ENCODE measurements at places on chromosomes 4 and X. TPM values are rescaled to one million over a fixed set of nuclear protein-coding genes. Genes with fewer than 3 reads are reported as not detected.
A peak's percentile ranks its signal among the peaks of the same experiment; 100 is the strongest.

DNA sequence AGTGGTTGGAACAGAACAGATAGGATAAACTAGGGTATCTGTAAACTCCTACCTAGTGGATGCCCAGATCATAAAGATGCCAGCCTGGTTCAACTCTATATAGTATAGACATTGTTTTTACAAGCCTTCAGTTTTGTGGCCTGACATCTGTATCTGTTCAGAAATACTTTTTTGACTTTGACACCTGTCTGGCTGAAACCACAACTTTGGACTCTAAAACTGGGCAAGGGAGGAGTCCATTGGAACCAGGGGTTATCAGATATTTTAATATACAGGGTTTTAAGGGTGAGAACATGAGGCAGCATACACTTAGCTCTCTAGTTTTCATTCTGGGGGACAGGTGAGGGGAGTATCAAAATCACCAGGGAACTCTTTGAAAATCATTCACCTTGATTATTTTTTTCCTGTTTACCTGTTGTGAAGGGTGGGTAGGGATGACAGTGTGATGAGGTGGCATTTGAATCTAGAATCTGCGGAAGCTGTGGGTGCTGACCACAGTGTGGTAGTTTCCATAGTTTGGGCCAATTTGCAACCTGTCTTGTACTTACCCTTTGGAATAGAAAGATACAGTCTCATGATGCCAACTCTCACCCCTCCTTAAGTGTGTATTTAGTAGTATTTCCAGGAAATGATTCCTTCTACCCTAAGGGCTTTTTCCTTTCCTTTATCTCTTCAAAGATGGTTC, 20.6 kb downstream of the GAB1 start:
- no peak for DNase-seq

- DNase-seq, result no peak
Measured at GRCh38 chrX:48983081-48983480, 11.4 kb upstream of the KCND1 start.

DNA sequence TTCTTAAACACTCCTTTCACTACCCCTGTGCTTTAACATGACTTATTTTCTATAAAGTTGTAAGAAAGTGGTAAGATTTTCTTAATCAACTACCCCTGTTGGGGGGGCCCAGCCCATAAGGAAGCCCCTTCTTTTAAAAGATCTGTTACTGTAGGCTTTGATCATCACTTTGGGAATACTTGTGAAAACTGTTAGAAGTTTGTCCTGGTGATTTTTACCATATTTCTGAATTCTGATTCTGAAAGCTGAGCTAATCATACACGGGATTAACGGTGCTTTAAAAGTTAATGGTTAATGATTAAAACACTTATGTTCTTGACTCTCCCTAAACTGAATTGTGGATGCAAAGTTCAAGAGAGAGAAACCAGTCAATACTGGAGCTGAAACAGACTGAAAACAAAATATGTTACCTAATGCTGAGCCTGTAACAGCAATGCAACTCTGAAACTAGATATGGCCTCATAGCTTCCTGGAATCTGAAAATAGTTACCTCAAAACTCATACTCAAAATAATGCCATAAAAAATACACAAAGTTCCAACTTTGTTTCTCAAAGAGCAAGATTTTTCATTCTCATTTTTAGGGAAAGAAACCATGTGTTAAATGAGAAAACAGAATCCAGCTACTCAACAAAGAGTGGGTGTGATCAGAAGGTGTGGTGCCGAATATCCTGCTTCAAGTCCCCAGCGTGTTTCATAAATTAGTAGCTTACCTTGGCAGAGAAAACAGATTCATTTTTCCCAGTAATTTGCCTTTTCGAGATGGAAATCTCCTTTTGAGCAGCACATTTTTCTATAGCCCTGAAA, 31.6 kb downstream of the ADH7 start:
- no peak for DNase-seq

DNA sequence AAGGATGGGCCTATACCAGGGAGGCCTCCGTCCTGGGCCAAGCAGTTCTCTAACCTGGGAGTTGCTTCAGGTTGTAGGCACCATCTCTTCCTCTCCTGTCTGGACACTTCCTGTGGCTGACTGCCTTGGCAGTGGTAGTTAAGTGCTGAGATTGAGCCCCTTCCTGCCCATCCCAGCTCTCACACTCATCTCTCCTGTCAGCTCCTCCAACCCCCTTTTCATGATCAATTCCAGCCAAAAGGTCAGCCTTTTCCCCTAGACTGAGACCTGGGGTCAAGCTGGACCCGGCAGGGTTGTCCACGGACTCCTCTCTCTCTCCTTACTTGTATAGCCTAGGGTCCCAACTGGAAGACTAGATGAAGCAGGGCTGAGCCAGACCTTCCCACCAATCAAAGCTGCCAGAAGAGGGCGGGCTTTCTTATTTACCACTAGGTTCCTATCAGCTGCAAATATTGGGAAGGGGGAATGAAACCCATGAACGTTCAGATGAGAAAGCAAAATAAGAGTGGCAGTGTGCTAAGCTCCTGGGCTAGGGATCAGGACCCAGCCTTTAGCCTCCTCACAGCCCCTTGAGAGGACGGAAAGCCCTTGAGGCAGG, 34.5 kb downstream of the KDM5C start:
- no peak for DNase-seq

- no peak for DNase-seq
Measured at GRCh38 chr4:169200361-169201030, 70.3 kb downstream of the SH3RF1 start.

DNA sequence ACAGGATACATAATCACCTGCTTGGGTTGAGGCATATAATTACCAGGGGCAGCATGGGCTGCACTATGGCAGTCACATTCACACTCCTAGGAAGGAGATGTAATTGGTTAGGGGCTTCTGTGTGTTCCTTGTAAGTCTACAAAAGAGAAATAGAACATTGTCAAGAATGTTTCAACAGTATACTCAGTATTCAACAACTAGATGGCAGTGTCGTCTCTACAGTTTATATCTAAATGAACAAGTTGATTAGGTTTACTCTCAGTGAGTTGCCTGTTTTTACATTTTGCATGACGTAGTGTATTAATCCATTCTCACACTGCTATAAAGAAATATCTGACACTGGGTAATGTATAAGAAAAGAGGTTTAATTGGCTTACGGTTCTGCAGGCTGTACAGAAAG, 50.5 kb upstream of the RAB33B start:
- peak; percentile 4 for DNase-seq

- DNase-seq, result peak; percentile 23
Measured at GRCh38 chr4:57668621-57669020, 558.4 kb upstream of the IGFBP7 start.

- DNase-seq, result no peak
Measured at GRCh38 chr4:183141997-183142396, 42.9 kb downstream of the WWC2 start.

DNA sequence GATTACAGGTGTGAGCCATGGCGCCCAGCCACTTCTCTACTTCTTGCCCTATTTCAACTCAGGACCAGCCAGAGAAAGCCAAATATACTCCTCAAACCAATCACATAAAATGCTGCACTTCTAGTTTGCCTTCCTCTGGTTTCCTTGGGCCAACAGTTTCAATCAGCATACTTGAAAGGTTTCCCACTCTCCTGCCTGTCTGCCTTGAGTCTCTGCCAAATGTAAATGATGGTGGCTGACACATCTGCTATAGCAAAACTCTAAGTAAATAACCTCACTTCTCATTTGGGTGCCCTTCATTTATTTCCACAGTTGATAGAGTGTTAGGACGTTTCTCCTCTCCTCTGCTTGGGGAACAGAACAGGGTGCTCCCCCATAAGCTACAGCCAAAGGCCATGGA, 36.4 kb upstream of the PPA2 start:
- peak; percentile 76 for DNase-seq

DNA sequence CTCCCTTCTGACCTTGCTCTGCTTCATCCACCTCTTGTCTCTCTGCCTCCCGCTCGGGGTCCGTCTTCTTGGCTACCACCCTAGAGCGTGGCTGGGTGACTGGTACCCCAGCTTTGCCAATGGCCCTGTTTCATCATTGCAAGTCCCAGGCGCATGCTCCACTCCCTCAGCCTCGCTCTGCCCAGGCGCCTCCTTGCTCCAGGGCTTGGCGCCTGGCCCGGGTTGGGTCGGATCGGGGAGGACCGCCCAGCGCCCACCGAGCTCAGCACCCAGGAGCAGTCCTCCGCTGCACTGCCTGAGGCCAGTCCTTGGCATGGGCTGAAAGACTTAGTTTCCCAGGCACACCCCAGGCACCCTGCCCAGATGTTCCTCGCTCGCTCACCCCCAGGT, 577 bp downstream of the BGN start:
- DNase-seq, result no peak

DNA sequence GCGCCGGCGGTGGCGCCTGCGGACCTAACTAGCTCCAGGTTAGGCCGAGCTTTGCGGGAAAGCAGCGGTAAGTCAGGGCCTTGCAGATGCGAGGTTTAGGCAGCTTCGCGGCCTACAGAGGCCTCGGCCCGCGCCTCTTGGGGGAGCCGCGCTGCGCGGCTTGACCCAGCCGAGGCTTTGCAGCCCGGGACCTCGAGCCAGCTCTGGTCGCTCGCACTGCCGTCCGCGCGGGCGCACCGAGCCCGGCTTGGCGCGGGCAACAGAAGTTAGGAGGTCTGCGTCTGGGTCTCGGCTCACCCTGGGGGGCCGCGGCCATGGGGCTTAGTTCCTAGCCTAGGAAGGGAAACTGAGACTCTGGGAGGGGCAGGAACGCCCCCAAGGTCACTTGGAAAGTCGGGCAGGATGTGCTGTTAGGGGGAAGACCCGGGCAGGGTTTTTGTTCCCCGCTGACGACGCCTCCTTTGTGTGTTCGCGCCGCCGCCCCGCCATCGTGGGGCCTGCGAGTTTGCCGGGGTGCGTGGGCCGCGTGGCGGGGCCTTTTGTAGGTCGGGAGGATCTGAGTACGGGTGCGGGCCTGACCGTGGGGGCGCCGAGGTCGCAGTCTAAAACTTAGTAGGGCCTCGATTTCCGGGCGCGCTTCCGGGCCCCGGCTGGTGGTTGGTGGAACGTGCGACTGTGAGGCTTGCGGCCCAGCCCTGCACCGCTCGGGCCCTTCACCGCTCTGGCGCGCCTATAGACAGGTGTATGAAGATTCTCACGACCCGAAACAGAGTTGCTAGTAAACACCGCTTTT, 482 bp downstream of the RNF4 start:
- DNase-seq, result peak; percentile 14

DNA sequence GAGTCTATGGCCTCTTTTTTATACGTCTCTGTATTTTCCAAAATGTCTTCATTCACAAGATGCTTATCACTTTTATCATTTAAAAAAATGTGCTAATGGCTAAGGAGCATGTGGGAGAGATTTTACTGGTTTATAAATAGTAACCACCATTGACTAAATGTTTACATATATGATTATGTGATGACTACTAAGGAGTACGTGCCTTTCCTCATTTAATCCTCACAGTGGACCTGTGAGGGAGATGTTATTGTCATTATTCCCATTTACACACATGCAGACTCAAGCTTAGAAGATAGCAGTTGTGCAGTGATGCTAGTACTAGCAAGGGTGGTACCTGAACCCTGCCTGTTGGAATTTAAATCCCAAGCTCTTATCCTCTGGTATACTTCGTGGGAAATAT, 2.4 kb downstream of the SRD5A3 start:
- no peak for DNase-seq

DNA sequence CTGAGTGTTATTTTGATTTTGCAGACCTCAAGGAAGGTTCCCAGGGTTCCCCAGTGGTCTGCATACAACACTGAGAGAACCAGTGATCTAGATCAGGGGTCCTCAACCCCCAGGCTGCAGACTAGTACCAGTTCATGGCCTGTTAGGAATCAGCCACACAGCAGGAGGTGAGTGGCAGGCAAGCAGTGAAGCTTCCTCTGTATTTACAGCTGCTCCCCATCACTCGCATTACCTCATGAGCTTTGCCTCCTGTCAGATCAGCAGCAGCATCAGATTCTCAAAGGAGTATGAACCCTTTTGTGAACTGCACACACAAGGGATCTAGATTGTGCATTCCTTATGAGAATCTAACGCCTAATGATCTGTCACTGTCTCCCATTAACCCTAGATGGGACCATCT, 28.5 kb downstream of the EDNRA start:
- DNase-seq, result no peak

DNA sequence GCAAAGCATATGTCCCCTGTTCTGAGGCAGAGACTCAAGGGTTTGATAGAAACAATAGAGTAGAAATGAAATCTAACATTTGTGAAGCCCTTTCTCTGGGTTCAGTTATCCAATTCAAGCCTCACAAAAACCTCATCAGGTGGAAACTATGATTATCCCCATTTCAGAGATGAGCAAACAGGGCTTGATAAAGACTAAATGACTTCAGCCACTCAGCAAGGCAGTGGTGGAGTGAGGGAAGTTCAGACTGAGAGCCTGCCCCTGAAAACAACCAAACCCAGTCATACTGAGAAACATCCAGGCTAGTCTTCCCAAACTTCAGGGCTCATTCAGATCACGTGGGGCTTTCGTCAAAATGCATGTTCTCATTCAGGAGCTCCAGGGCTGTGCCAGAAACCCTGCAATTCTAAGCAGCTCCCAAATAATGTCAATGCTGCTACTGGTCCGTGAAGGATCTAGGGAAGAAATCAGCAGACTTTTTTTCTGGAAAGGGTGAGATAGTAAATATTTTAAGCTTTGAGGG, 109.6 kb upstream of the KIT start:
- DNase-seq, result no peak

DNA sequence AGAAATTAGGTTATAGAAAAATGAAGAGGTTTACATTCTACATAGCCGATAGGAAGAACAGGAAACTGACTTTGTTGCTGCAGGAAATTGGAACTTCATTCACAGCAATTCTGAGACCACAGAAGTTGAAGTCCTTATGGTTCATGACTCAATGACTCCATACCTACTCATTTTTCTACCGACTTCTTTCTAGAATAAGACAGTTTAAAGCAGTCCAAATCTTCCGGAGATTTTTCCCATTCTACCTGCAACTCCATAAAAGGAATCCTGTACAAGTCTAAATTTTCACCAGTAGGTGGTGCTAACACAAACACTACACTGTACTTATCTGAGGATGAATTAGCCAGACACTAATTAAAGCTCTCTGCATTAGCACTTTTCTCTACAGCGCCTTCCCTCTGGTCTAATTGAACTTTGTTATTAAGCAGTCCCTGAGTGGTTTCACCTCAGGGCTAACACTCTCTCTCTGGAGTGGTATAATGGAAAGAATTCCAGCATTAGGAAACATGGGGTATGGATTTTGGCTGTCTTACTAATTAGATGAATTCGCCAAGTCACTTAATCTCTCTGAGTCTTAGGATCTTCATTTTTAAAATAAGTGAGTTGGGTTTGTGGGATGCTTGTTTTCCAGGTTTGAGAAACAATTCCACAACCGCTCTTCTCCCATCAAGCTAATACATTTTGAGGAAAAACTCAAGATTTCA, 167.9 kb downstream of the SMIM20 start:
- DNase-seq, result peak; percentile 69

DNA sequence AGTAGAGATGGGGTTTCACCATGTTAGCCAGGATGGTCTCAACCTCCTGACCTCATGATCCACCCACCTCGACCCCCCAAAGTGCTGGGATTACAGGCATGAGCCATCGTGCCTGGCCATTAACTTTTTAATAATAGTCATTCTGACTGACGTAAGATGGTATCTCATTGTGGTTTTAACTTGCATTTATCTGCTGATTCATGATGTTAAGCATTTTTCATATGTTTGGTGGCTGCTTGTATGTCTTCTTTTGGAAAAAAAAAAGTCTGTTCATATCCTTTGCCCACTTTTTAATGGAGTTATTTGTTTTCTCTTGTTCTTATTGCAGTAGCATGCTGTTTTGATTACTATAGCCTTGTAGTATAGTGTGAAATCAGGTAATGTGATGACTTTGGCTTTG, 45.8 kb downstream of the ANXA10 start:
- no peak for DNase-seq

DDX53 gene
- not detected for polyA plus RNA-seq

FOXP3 gene
- 0.73 TPM for polyA plus RNA-seq

STBD1 gene
- polyA plus RNA-seq, result 0.25 TPM

BEND2 gene
- polyA plus RNA-seq, result not detected

BRS3 gene
- polyA plus RNA-seq, result not detected

TMPRSS11D gene
- not detected for polyA plus RNA-seq

All from brain (organoid and tissue), 16 donors.